ENCODE measurements at places on chromosomes 5 and 9.

DNA sequence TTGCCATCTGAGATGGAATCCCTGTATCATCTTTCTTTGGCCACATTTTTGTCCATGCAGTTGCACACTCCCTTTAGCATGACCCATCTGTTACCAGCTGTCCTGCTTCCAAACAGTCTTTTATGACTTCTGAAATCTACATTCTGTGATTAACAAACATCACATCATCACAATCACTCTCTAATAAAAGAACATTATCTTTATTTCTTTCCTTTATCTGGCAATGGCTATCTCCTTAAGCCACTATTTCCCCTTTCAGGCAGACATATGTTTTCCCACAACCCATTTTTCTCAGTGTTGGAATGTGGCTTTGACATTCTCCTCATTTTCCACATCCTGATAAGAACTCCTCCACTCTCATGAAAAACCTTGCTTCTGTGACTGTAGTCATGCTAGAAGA lies 141.0 kb downstream of the ST8SIA4 start:
- DNase-seq, result no peak

DNA sequence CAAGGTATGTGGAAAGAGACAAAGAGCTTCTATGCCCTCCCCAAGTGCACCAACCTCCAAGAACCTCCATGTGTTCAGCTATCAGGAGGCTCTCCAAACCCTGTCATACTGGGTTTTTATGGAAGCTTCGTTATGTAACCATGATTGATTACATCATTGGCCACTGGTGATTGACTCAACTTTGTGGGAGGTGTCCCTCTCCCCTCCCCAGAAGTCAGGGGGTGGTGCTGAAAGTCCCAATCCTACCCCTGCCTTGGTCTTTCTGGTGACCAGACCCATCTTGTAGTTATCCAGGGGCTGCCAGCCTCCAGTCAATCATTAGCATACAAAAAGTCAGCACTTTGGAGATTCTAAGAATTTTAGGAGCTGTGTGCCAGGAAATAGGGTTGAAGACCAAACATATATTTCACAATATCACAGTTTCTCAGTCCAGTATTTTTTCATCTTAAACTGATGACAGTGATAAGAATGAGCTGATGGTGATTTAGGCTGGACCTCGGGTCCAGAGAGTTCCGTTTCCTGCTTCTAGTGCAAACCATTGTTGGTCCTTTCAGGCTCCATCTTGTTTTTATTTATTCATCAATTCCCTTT lies 27.3 kb upstream of the FANCC start:
- DNase-seq, result no peak

GRCh38 chr5:6716629-6717149 lies 3.5 kb downstream of the TENT4A start:
- DNase-seq, result no peak

DNA sequence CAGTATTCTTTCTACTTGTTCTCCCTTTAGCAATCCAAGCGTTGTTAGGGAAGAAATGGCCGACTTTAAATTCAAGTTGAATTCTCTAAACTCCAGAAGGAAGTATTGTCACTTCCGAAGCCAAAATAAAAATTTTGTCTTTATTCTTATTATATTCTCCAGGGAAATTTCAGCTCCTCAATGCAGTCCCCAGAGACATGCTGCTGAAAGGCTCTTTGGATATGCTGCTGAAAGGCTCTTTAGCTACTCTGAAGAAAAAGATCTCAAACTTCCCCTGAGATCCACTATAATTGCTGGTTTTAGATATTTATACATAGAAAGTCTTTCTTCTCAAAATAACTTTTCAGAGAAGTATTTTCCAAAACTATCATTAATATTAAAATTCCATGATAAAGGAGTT lies 92.3 kb upstream of the PARP8 start:
- no peak for DNase-seq

- DNase-seq, result no peak
Measured at GRCh38 chr9:32218100-32218767, 166.2 kb upstream of the ACO1 start.

DNA sequence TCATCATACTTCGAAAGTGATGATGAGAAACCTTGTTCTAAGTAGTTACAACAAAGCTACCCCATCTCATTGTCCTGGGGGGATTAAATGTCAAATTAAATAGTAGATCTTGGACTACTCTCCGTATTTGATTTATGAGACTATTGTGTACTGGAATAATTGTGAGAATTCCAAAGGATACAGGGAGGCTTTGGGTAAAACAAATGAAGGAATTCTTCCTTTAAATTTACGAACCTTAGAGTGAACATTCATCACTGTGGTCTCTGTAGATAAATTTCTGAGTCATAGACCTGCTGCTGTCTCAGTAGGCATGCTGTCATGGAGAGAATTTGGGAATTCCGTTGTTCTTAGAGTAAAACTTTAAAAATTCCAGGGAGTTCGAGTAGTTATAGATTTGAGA lies 836.2 kb downstream of the DNAH5 start:
- no peak for DNase-seq

- no peak for DNase-seq
Measured at GRCh38 chr5:127550652-127551409, 33.4 kb downstream of the PRRC1 start.

DNA sequence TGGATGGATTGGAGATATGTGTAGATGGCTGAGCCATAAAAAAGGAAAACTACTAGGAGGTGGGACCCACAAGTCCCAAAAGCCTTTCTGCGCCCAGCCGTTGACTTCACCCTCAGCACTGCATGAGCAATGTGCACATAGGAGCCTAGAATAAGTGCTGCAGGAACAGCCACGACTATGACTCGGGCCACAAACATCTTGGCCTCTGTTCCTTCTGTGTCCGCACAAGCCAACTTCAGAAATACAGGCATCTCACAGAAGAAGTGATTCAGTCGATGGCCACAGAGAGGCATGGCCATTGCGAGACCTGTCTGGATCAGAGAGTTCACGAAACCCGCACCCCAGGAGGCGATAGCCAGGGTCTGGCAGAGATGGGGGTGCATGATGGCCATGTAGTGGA lies 587 bp downstream of the OR2Y1 start:
- DNase-seq, result no peak

- no peak for DNase-seq
Measured at GRCh38 chr5:74938250-74938933, 72.2 kb upstream of the FAM169A start.

GRCh38 chr5:150565868-150566267 lies 57.9 kb downstream of the NDST1 start:
- no peak for DNase-seq

DNA sequence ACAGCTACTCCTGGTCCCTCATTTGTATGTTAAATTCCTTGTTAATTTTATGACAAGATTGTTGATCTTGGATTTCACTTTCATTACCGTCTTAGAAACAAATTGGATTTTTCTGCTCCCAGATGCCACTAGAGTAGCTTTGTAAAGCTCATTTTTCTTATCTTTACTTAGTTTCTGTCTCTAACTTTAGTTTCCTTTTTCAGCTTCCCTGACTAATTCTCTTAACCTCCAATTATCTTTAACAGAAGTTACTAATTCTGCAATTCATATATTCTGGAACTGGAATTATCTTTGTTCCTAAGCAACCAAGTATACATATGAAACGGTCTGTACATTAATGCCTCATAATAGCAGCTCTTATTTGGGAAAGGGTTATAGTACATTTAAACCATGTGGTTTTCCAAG lies 16.7 kb downstream of the ITGA1 start:
- DNase-seq, result no peak

GRCh38 chr5:179230061-179230461 lies 115.2 kb downstream of the ADAMTS2 start:
- DNase-seq, result no peak

DNA sequence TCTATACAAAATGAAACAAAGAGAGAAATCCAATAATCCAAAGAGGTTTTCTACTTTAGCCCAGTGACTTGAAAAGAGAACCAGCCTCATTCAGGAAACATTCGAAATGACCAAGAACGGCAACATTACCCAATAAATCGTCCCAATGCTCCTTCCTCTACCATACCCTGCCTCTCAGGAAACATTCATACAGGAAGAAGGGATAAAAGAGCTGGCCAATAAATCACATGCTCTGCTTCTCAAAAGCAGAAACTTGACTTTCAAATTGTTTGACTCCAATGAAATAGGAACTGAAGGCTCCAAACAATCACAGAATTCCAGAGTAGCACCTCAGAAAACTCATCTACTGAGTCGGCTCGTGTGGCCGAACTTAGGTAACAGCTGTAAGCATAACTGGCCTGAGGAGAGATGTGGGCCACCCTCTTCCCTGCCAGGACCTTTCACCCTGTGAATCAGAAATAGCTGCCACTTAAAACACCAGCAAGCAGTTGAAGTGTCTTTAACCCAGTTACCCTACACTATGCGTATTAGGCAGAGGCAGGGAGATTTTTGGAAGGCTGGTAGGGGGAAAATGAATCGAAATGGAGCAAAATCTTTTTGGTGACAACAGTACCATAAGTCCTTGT lies 14.6 kb downstream of the ARL15 start:
- no peak for DNase-seq
